ENCODE measurements at places on chromosomes 5 and 9.

DNA sequence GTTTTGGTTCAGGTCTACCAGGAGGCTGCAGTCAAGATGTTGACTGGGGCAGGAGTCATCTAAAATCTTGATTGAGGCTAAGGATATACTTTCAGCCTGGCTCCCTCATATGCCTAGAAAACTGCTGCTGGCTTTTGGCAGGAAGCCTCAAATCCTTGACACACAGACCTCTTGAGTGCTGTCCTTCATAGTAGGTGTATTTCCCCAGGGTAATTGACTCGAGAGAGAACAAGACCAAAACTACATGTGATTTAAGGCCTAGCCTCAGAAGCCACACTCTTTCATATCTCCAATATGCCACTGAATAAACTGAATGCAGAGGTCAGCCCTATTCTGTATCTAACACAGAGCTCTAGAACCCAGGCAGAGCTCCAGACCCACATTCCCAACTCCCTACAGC is 402.3 kb upstream of the ADAMTS16 start:
- no peak for DNase-seq

DNA sequence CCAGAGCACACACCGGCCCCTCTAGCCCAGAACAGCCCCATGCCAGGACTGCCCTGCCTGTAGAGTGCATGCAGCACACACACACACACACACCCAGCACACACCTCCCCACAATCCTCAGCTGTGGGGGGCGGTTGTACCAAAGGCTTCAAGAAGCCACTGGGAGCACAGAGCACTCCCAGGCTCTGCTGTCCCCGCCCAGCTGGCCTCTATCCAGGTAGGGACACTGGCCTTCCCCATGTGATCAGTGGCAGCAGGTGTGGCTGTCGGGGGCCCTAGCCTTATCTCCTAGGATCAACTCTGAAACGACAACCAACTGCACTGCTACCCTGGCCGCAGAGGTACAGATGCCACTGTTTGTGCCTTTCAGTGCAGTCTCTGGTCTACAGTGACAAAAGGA is 2.0 kb downstream of the ANAPC2 start:
- no peak for DNase-seq

GRCh38 chr5:157312492-157312891 is 46.6 kb downstream of the CYFIP2 start:
- peak; percentile 64 for DNase-seq

GRCh38 chr5:34041247-34041972 is 1.6 kb downstream of the C1QTNF3 start:
- DNase-seq, result no peak

GRCh38 chr9:14400658-14400995 is 86.7 kb upstream of the NFIB start:
- no peak for DNase-seq

DNA sequence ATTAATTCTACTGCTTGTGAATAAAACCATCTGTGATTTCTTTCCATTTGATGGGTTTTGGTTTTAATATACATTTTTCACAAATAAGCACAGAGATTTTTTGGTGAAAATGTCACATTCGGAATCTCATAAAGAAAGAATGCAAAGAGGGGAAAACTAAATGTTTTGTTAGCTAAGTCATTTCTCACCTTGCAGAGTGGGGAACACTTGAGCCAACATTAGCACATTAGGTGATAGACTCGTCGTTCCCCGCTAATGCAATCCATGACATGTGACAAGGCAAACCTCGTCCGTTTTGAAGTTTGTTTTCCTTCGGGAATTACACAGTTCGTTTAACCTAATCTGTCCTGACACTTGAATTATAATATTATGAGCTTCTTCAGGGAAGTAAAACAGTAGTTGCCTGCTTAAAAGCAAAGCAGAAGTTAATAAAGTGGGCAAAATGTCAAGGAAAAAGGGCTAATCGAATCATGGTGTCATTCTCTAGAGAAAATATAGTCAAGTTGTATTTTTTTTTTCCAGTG is 95.8 kb upstream of the LMX1B start:
- no peak for DNase-seq

DNA sequence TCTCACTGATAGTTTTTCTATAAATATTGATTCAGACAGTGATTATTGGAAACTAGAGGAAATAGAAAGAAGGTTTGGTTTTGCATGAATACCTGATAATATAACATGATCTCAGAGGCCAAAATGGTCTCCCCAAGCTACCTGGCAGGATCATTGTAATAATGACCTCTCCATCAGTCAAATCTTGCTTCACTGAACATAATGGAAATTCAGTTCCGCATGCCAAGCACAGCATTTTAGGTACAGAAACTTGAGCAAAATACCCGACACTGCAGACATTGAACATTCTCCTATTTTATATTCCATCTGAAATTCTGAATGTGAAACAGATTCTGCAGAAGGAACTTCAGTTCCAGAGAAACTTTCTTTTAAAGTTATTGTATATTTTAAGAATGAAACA is 9.1 kb upstream of the TBC1D2 start:
- no peak for DNase-seq
